ENCODE measurements at places on chromosomes 12 and 14.

DNA sequence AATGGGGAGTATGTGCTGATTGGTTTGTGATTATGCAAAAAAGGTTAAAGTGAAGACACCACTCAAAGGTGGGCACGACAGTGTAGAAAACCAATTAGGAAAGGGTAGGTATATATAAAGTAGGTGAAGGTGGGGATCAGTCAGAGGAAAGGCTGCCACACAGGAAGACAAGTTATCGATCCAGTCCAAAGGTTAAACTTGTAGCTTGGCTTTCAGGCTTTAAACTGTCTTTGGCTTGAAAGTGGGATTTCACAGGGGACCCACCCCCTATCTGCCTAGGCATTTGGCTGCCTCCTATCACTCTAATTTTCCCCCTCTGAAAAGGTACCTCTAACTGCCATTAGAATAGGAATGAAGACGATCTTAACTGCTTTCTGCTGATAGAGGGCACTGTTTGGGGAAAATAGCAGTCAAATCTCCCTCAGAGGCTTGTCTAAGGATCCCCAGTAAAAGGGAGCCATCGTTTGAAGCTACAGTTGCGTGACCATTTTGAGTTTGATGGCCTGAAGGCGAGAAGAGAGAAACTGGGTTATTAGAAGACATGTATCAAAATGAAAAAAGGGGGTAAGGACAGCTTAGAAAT, 250.2 kb downstream of the GPHN start:
- no peak for DNase-seq

GRCh38 chr12:93784339-93785086, 107.3 kb downstream of the CRADD start:
- peak; percentile 69 for DNase-seq

DNA sequence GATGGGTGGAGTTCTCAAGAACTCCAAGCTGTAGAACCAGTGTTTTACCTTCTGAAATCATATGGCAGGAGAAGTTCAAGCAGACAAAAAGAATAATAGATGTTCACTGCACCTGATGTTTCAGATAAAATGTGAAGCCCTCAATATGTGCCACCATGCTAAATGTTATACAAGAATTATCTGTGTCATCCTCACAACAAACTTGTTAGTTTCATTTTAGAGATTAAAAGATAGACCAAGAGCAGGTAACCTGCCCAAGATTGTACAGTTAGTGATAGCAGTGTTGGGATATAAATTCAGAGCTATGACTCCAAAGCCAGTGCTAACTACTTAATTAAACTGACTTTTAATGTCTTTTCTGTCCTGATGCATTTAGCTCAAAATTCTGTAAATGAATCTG, 44.7 kb downstream of the FRS2 start:
- no peak for DNase-seq

GRCh38 chr12:108613548-108613947, 15.7 kb upstream of the TMEM119 start:
- DNase-seq: no peak

DNA sequence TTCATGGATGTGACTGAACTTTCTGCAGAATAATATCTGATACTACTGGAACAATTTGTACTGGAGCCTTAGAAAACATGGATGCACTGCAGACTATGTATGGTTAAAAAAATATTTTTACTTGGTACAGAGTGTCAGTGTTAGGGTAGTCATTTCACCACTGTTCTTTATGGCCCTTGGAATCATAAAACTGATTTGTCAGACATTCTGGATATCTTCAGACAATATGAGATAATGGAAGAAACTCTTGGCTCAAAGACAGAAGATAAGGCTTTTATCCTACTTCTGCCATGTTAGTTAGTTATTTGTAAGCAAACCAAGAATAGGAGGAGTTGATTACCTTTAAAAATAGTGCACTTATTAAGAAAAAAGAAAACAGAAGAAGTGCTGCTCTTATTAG, 209.4 kb downstream of the LRIG3 start:
- no peak for DNase-seq

GRCh38 chr12:28941248-28941647, 207.8 kb upstream of the FAR2 start:
- peak; percentile 40 for DNase-seq

DNA sequence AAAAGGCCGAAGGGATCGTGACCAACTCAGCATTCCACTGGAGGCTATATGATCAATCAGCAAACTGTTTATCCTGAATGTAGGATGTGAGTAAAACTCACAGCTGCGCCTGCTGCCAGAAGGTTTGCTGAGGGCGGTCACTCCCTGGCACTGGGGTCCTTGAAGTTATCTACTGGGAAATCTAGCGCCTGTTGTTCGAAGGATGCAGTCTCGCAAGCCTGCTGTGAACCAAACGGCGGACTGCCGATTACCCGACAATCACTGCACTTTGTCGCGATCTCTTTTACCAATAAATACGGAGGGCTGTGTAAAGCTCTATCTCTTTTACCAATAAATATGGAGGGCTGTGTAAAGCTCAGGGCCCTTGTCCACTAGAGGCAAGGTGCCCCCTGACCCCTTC, 12.9 kb downstream of the DDX51 start:
- DNase-seq: no peak

GRCh38 chr12:54475537-54475936, 2.1 kb upstream of the GTSF1 start:
- DNase-seq: peak; percentile 14

DNA sequence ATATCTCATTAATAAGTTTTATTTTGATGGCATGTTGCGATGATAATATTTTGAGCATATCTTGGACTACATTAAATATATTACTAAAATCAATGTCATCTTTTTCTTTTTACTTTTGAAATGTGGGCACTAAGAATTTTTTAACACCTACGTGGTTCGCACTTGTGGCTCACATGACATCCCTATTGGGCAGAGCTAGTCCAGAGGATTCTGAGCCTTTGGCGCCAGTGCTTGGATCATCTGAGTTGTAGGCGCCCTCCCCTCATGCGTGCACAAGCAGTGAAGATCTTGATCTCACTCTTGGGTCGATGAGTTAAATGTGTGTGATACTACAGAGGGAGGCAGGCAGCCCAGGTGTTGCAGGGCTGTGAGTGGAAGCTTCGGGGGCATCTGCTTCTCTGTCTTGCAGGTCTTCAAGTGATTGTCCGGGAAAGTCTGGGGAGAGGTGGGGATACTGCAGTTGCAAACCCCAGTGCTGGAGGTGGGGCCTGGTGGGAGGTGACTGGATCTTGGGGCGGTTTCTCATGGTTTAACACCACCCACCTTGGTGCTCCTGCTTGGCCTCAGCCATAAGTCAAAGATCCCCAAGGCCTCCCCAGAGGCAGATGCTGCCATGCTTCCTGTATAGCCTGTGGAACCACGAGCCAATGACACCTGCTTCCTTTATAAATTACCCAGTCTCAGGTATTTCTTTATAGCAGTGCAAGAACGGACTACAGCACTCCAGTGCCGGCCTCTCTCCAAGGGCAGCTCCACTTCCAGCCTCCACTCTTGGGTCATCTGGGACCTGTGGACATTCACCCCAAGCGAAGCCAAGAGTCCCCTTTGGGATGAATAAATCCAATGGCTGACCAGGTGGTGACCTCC, 46.1 kb upstream of the PPP2R5C start:
- DNase-seq: no peak

DNA sequence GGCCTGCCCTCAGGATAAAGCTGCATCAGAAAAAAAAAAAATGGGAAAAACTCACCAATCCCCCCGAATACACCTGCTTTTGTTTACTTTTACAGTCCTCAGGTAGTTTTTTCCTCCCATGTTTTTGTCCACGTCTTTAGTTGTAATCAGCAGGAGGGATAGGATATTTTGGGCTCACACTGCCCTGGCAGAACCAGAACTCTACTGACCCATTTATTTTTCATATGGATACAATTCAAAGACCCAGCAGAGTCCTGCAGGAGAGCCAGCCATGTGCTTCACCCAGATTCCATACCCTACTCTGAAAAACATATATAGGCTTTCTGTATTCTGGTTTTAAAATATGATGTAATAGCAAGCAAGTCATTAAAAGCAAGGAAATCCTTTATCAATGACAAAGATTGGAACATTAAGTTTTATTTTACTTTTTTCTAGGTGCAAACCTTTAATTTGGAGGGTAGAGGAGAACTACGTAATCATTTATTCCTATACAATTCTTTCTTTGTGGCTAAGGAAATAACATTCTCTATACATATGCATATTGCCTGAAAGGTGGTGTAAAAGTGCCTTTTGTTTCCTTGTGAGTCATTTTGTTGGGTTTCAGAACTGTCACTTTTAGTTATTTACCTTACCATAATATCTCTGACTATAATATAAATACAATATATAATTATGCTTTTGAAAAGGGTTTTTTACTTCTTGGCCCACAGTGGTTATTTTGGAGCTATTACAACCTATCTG, 19.1 kb downstream of the DACT1 start:
- no peak for DNase-seq

GRCh38 chr12:26058818-26059217, 66.0 kb downstream of the BHLHE41 start:
- no peak for DNase-seq

- DNase-seq: no peak
Observed at GRCh38 chr12:45575823-45576475, 153.6 kb upstream of the ARID2 start.
